ENCODE measurements at places on chromosomes 1 and 21. TPM values are rescaled to one million over a fixed set of nuclear protein-coding genes. Genes with fewer than 3 reads are reported as not detected.

The FCRL1 gene
- not detected for total RNA-seq

DNA sequence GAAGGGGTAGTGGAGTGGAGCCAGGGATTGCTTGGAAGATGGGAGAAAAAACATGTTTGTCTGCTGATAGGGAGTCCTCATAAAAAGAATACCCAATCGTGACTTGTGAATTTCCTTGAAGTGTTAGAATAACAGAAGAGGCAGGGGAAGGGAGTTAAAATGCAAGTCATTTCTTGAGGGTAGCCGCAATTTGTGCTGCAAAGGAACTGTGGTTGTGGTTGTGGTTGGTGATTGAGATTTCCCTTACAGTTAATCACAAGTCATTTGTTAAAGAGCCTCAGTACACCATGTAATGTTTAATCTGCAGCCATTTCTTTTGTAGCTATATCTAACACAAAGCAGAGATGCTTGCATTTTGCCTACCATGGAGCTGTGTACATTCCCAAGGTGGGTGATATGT lies 38.5 kb upstream of the EGLN1 start:
- no peak for DNase-seq

DNA sequence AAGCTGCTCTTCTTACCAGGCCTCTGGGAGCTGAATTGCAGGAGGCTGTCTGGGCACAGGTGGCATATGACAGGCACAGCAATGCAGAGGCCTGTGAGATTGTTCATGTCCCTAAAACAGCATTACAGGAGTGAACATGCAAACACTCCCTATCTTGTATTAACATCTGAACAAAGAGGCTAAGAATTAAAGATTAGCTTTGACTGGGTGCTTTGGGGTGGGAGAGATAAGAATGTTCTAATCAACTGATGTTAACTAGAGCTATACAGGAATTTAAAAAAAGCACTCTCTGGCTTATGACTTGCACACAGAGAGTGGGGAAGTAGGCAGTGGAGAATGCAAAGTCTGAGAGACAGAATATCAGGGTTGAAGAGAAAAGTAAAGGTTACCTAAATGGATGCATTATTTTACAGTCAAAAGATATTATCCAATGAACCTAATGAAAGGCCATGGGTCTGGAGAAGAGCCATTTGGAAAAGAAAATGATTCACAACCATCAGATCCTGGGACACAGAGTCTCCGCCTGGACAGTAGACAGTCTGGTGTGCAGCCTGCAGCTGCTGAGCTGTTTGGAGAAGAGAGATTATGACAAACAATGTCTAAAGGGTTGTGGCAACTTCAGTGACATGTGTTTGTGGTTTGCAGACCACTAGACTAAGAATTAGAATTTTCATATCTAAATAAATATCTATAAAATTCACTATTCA lies 20.2 kb downstream of the DPT start:
- DNase-seq: no peak

The INAVA gene
- 0.10 TPM for total RNA-seq

DNA sequence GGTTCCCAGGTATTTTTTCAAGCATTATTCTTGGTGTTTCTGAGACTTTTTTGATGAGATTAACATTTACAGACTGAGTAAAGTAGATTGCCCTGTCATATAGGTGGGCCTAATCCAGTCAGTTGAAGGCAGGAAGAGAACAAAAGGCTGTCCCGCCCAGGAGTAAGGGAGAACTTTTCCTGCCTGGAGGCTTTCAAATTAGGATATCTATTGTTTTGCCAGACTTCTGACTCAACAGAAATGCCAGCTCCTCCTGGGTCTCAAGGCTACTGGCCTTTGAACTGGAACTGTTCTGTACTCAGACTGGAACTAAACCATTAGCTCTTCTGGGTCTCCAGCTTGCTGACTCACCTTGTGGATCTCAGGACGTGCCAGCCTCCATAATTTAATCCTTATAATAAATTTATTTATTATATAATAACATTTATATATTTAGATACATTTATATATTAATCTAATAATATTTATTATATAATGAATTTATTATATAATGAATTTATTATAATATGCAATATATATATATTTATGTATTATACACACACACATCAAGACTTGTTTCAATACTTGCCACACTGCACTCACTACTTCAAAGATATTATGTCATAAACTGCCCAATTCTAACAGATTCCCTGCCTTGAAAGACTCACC lies 510.8 kb upstream of the B3GALT2 start:
- no peak for DNase-seq
